ENCODE measurements at places on chromosomes 16 and 17.
A peak's percentile ranks its signal among the peaks of the same experiment; 100 is the strongest.

GRCh38 chr16:19437280-19437679 lies 19.6 kb downstream of the TMC5 start:
- no peak for DNase-seq

DNA sequence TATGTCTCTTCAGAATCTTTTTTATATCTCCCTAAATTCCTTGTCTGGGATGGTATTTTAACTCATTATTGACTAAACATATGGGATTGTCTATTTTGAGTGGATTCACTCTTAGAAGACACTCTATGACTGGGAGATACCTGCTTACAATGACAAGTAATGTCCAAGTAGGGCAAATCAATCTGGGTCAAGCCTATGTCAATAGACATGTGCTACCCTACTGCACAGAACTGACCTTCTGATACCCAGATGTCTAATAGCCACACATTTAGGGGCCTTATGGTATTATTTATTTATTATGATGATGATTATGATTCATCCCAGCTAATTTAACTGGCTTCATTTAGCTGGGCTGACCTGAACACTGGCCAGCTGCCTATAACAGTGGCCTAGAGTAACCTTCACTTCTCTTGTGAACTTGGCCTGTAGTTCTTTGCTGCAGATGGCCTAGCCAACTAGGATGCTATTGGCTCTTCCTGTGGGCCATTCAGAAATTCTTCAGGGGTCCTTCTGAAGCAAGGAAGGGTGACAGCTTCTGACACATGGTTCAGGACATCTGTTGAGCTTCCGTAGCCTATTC lies 138.0 kb downstream of the ANKFN1 start:
- no peak for DNase-seq

DNA sequence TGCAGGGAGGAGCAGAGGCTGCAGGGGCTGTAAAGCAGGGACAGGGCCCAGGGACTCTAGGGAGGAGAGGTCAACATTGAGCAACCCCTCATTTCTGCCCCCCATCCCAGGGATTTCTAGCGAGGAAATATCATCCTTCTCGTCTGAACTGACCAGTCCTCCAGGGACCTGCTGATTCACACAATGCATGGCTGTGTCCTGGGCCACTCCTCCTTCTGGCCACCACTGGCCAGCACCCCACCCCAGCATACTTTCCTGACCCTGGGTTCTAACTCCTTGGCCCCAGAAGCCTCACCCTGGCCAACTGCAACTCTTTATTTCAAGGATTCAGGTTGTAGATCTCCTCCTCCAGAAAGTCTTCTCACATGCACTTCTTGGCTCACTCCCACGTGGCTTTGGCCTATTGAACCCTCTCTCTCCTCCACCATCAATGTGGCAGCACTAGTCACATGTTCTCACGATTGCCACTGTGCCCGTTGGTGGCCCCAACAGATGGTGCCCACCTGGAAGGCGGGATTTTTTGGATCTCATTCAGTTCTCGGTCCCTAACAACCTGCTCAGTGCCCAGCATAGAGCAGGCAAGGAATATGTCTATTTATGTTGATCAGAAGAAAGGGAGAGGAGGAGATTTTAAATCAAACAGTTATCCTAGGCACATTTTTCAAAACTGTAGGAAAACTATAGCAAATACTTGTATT lies 41.5 kb downstream of the CUEDC1 start:
- no peak for DNase-seq

DNA sequence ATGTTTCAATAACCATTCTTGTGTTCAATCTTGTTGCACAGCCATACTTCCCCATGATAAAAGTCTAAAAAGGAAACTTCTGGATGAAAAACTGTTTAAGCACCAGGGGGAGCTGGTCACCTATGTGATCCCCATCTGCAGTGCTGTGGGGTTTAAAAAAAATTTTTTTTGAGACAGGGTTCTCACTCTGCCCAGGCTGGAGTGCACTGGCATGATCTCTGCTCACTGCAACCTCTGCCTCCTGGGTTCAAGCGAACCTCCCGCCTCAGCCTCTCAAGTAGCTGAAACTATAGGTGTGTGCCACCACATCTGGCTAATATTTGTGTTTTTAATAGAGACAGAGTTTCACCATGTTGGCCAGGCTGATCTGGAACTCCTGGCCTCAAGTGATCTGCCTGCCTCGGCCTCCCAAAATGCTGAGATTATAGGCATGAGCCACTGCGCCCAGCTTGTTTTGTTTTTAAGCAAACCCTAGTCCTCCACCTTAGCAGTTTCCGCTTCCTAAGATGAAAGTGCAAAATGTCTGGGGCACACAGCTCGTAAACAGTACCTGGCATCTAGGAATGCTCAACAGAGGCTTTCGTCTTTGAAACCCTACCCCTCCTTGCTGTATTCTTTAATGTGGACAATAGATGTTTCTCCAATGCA lies 25.4 kb downstream of the DNAJA2 start:
- DNase-seq = peak; percentile 50

All from A673 (cell line).